Esophagus squamous epithelium (tissue), 5 donors: ENCODE measurements at places on chromosomes 7 and 10.

GRCh38 chr10:103442031-103442461, 10.1 kb downstream of the CALHM2 start:
- DNase-seq = no peak

- no peak for DNase-seq
These were observed 60.7 kb downstream of the DGKB start for GRCh38 chr7:14841869-14842268.

DNA sequence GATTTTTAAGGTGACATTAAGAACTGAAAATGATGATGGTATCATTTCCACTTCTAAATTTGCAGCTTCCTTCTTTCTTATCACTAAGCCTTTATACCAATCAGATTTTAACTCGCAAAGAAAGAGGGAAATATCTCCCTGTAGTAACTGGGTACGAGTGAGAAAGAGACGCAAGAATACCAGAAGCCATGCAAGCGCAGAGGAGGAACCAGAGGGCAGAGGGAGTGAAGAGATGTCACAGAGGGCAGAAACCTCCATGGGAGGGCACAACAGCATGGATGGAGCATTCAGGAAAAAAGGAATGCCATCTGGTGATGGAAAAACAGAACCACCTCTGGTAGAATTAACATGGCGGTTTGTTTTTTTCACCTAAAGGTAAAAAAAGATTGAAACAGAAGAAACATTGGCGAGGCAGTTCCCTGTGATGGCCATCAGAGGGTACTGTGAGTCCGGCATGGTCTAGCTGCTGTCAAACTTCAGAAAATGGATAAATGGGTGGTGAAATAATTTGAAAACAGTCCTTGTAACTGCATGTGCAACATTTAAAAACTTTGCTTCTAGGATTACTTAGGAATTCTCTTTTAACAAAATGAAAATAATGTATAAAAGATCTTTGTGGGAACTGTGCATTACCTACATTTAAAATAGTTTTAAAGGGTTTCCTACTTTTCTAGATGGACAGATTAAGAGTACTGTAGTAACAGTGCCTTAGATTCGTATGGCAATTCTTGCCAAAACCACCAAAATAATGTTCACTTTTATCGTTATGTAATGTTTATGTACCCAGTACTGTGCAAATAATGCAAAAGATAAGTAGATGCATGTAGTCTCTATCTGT, 91.8 kb downstream of the ARHGAP12 start:
- no peak for DNase-seq

- DNase-seq = no peak
These were observed 154.4 kb upstream of the AKR1E2 start for GRCh38 chr10:4671451-4672145.

DNA sequence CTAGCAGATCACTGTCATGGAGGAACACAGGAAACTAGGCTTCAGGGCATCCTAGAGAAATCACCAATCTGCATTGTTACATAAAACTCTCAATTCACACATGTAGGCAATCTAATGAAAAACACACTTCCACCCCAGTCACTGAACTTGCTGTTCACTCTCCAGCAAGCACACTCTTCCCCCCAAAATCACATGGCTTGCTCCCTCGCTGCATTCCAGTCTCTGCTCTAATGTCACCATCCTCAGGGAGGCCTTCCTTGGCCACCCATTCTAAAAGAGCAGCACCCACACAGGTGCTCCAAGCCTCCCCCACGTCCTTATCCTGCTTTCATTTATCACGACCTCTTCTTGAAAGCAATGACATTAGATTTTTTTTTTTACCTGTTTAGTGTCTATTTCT, 19.6 kb downstream of the CUL2 start:
- no peak for DNase-seq

DNA sequence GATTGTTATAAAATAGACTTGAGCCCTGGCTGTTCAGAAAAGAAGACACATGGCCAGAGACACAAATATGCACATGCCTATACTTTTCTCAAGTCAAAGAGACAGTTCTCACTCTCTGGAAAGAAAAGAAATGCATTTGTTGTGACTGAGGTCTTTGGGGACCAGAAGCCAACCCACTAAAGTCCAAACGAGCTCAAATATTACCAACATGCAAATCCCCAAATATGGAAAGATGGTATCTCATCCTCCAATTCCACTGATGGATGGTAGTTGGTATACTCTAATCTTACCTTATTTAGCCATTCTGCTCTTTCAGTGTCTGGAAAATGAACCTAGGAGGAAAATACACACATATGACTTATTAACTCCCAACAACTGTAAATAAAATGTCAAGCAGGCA, 30.6 kb downstream of the ESYT2 start:
- DNase-seq = no peak

GRCh38 chr7:147245274-147245673, 1128.7 kb downstream of the CNTNAP2 start:
- DNase-seq = no peak

GRCh38 chr7:28088032-28088431, 92.6 kb downstream of the JAZF1 start:
- DNase-seq = no peak

DNA sequence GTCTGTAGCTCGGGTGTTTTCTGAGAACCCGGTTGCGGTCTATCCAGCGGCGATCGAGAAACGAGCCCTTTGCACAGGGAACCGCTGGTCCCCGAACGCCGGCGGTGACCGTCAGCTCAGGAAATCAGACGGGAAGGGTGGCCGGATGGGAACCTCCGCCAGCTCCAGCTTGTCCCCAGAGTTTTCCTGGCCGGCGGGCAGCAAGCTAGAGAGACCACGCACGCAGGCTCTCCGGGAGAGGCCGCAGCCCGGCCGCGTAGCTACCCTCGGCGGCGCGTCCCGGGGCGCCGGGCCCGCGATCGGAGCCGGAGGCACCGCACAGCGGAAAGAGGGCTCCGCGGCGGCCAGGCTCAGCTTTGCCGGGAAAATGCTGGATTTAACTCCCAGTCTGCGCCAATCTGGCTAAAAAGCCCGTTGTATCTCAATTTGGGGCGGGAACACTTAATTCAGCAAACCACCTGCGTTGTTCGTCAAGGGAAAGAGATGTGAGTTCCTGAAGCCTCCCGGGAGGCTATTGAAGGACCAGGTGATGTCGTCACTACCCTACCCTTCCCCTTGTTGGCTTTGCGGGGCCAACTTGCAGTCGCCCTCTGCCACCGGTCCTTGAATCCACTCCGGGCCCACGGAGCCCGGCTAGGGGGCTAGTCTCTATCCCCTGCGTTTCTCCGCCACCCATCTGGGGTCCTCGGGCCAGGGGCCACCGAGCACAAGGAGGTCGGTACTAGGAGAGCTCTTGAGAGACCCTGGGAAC, 859 bp upstream of the CH25H start:
- no peak for DNase-seq

DNA sequence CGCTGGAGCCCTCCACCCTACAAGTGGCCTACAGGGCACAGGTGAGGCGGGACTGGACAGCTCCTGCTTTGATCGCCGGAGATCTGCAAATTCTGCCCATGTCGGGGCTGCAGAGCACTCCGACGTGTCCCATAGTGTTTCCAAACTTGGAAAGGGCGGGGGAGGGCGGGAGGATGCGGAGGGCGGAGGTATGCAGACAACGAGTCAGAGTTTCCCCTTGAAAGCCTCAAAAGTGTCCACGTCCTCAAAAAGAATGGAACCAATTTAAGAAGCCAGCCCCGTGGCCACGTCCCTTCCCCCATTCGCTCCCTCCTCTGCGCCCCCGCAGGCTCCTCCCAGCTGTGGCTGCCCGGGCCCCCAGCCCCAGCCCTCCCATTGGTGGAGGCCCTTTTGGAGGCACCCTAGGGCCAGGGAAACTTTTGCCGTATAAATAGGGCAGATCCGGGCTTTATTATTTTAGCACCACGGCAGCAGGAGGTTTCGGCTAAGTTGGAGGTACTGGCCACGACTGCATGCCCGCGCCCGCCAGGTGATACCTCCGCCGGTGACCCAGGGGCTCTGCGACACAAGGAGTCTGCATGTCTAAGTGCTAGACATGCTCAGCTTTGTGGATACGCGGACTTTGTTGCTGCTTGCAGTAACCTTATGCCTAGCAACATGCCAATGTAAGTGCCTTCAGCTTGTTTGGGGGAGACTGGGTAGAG, at the start of gene COL1A2:
Gene COL1A2, plus strand, starts transcription at position 459 of the 704 bp plus-strand sequence. Its CDS starts 137 bp downstream, at position 596.
- DNase-seq = peak; percentile 6

- DNase-seq = no peak
These were observed 11.9 kb downstream of the FLNC start for GRCh38 chr7:128841921-128842673.

DNA sequence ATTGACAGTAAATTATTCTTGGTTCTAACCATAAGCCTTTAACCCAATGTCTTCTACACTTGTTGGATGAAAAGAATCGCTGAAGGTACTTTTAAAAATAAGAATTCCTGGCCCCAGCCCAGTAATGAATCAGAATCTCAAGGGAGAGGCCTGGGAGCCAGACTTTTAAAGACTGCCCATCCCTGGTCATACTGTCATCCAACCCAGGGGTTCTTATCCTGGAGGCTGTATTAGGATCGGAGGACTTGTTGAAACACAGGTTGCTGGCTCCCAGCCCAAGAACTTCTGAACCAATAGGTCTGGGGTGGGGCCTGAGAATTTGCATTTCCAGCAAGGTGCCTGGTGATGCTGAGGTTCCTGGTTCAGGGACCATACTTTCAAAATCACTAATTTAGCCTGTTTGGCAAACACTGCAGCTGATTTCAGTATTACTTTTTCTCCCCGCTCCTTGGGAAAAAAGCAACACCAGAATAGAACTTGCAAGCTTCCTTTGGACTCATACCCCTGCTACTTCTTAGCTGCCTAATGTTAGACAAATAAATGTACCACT, 79.5 kb upstream of the FAM133B start:
- no peak for DNase-seq

DNA sequence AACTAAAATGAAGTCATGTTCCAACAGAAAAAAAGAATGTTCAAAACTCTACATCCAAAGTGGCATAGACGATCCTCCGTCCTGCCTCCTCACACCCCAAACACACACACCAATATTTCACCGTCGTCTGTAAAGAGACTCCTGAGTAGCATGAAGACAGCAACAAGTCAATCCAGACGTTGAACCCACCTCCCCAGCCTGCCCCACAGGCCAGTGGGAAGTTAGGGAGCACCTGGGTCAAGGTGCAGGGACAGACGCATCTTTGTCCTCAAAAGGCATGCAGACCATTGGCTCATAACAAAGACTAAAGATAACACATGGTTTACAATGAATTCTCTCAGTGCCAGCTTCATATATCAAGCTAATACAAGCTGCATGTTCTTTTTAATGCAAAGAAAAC, 396.5 kb downstream of the TCERG1L start:
- DNase-seq = no peak

DNA sequence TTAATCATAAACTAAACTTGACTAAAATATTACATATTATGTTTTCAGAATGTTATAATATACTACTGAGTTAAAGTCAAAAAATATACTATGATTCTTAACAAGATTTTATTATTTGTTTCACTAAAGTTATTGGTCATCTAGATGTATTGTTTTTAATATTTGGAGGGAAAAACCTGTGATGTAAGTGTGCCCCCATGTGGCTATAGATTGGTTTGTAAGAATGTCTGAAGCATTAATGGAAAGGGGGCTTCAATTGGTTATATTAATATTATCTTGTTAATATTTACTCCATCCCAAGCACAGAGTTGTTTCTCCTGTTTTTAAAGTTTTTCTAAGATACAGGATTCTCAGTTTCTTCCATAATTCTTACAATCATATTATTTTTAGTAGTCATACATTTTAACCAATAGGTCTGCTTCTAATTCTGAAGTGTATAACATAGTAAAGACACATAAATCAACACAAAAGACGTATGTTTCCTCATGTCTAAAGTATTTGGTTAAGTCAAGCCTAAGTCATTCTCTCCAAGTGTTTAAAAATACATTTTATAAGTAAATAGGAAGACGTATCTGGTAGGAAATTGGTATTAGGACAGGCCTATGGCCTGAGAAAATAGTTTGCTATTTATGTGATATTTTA, 58.0 kb downstream of the GNAT3 start:
- DNase-seq = no peak

DNA sequence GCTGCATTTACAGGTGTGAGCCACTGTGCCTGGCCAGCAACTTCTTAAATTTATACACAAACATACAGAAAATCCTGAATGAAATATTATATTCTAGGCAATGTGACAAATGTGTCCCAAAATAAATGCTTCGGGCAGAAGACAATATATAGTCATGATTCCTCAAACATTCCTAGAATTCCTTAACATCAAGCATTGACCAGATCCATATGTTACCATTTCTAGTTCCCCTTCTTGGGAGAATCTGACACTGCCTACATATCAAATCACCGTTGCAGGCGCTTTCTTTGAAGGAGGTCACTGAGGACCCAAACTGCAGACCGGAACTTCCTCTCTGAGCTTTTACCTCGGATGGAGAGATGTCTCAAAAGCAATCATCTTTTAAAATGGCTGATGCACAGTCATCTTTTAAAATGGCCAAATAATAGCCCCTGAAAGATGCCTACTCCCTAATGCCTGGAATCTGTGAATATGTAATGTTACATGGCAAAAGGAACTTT, 323.5 kb downstream of the PHF14 start:
- DNase-seq = no peak

- DNase-seq = no peak
These were observed 116.7 kb upstream of the C7orf33 start for GRCh38 chr7:148473703-148474480.

DNA sequence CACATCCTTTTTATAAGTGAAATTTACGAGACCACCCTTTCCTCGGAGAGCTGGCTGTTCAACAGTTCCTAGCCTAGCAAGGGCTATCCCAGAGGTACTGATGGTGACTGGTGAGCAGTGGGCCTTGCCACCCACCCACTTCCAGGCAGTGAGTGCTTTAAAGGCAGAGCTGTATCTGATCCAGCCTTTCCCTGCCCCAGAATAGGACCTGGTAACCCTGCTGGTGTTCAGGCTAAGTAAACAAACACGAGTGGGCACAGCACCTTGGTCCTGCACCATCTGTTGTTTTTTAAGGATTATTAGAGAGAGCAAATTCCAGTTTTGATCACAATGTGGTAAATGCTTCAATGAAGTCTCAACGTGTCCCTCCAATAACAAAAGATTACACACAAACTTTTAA, 75.7 kb downstream of the COBL start:
- DNase-seq = no peak

- no peak for DNase-seq
These were observed 19.4 kb upstream of the SH2D4B start for GRCh38 chr10:80518143-80518806.

GRCh38 chr10:48234787-48235186, 39.7 kb downstream of the FRMPD2 start:
- DNase-seq = no peak

DNA sequence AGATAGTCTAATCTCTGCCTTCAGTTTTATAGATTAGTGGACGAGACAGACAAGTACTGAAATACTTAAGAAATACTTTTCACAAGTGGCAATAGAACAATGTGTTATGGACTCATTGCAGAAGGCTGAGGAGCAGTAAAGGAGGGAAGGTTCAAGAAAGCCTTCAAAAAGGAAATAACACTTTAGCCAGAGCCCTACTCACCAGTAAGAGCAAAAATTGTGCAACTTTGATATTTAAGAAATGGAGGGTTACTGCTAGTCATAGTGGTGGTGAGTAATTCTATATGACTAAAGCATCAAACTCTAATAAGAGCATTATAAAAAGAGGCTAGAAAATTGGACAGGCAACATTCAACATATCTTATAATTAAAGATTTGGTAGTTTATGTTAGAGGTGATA, 28.8 kb downstream of the PTPN12 start:
- no peak for DNase-seq

- DNase-seq = no peak
These were observed 68.4 kb upstream of the ITGB1 start for GRCh38 chr10:33026422-33026821.

- no peak for DNase-seq
These were observed 2.3 kb downstream of the HDAC9 start for GRCh38 chr7:18497800-18498199.
